CD8-positive, alpha-beta memory T cell (primary cell): ENCODE measurements at places on chromosomes 11 and 22. TPM values are rescaled to one million over a fixed set of nuclear protein-coding genes. Genes with fewer than 3 reads are reported as not detected.

DNA sequence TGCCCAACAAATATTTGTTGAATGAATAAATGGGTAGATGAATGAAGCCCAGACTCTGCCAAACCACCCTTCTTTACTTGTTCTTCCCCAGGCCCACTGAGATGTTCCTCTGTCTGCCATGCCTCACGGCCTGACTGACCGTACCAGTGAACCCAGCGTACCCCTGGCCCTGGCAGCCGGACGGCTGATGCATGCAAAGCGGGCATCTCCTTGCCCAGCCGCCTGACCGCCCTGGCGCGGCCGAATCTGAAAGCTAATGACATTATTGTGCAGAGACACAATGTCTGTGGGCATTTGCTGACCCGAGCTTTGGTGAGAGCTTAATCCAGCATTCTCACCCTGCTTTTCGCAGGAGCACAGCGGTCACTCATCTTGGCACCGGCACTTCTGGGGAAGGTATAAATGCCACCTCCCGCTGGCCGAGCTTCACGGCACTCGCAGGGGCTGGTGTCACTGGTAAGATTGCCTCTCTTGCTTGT is at the start of gene CRYBB2:
CRYBB2 (plus strand) TSS at position 429 of the 479 bp plus-strand sequence. CDS start 1,791 bp downstream, outside the sequence.
- H3K27me3 ChIP-seq: no peaks in the 10 kb centered on the region
- H3K27ac ChIP-seq: no peak within 1 kb of the TSS
- no peaks in the 10 kb centered on the region for H3K36me3 ChIP-seq
- H3K4me1 ChIP-seq: no peaks in the 10 kb centered on the region
- no peak for DNase-seq
- H3K4me3 ChIP-seq: no peak within 1 kb of the TSS

GRCh38 chr11:37916331-37916730 is 1318.3 kb upstream of the RAG2 start:
- DNase-seq: no peak
- H3K36me3 ChIP-seq: no peaks in the 10 kb centered on the region
- H3K27ac ChIP-seq: no peak overlapping the region
- no peak overlapping the region for H3K4me3 ChIP-seq

DNA sequence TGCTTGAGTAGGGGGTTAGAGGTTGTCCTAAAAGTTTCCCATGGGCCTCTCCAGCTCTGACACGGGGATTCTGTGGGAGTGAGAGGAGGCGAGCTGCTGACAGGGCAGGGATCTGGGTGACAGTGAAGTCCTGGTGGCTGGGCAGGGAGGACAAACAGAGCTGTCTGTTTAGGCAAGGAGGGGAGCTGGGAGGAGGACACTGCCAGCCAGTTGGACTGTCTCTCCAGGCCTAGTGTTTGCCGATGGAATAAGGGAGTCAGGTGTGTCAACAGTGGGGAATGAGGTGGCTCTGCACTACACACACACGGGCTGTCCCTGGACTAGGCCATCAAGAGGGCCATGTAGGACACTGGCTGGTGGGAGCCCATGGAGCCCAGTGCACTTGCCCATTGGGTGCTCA is 20.6 kb upstream of the SYT7 start:
- no peaks in the 10 kb centered on the region for H3K27me3 ChIP-seq
- no peaks in the 10 kb centered on the region for H3K4me1 ChIP-seq
- DNase-seq: no peak
- no peak overlapping the region for H3K27ac ChIP-seq
- H3K4me3 ChIP-seq: no peak overlapping the region
- H3K36me3 ChIP-seq: no peaks in the 10 kb centered on the region

GRCh38 chr11:95228081-95228749 is 2.8 kb downstream of the SESN3 start:
- DNase-seq: no peak
- H3K4me1 ChIP-seq: peaks cover 20% of the 10 kb centered on the region
- no peaks in the 10 kb centered on the region for H3K36me3 ChIP-seq
- peak overlapping the region; percentile 12 for H3K4me3 ChIP-seq

DNA sequence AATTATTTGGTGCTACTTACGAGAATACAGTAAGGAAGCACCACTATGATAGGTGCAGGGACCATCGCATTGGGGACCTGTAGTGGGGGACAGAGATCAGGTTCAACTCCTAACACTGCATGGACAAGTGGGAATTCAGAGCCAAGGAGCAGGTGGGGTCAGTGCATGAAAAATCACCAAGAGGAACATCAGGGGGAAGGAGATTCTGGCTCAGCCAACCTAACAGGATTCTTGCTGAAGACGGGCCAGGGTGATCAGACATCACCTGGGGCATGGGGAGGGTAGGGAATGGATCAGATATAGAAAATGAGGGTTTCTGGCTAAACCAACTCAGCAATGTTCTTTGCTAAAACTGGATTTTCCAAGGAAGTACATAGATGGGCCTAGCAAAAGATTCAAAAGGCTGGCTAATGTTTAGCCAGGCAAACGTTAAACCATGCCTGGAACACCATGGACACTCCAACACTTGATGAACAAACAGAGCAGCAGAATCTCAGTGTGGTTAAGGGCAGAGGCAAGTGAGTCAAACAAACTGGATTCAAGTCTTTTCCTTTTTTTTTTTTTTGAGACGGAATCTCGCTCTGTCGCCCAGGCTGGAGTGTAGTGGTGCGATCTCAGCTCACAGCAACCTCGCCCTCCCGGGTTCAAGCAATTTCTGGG is 70.0 kb downstream of the MICAL3 start:
- no peaks in the 10 kb centered on the region for H3K27me3 ChIP-seq
- H3K36me3 ChIP-seq: no peaks in the 10 kb centered on the region
- H3K4me3 ChIP-seq: no peak overlapping the region
- H3K27ac ChIP-seq: no peak overlapping the region

DNA sequence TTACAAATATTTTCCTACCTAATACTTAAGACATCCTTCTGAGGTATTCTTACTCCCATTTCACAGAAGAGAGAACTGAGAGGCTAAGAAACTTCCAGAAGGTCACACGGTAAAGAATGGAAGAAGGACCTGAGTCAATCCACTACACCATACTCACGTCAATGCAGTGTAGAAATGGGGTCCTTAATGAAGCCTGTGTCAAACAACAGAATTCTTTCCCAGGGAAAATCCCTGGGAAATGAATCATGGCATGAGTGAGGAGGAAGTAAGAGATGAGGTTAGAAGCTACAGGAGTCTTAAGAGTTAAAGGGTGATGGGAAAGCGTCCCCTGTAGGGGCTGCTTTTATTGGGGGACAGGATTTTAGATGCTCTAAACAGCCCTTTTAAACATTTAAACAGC is 147.9 kb downstream of the C11orf91 start:
- H3K27ac ChIP-seq: no peak overlapping the region
- H3K4me1 ChIP-seq: no peaks in the 10 kb centered on the region
- no peak for DNase-seq

Gene KDELR3
- total RNA-seq: 0.33 TPM

Gene DGCR6
- 1.2 TPM for total RNA-seq

Gene C11orf97
- not detected for total RNA-seq

DNA sequence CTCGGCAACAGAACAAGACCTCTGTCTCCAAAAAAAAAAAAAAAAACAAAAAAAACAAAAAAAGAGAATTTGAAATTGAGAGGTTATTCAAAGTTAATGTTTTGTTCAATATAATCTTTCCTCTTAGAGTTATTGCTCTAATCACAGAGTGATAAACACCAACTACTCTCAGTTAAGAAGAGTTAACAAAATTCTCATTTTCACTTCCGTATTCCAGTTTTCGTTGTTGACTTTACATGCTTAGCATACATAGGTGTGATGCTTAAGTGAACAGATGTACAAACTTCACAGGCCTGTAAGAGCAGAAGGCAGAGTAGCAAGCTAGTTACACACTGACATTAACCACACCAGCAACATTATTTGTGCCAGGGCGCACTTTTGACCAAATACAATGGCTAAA is 12.3 kb downstream of the EIF4ENIF1 start:
- no peak overlapping the region for H3K4me3 ChIP-seq
- H3K27ac ChIP-seq: no peak overlapping the region
- H3K4me1 ChIP-seq: no peaks in the 10 kb centered on the region
- DNase-seq: no peak
- peaks cover 8% of the 10 kb centered on the region for H3K36me3 ChIP-seq

Gene NLRP14
- not detected for total RNA-seq

Gene MIOX
- not detected for total RNA-seq

Gene BRSK2
- 0.59 TPM for total RNA-seq

DNA sequence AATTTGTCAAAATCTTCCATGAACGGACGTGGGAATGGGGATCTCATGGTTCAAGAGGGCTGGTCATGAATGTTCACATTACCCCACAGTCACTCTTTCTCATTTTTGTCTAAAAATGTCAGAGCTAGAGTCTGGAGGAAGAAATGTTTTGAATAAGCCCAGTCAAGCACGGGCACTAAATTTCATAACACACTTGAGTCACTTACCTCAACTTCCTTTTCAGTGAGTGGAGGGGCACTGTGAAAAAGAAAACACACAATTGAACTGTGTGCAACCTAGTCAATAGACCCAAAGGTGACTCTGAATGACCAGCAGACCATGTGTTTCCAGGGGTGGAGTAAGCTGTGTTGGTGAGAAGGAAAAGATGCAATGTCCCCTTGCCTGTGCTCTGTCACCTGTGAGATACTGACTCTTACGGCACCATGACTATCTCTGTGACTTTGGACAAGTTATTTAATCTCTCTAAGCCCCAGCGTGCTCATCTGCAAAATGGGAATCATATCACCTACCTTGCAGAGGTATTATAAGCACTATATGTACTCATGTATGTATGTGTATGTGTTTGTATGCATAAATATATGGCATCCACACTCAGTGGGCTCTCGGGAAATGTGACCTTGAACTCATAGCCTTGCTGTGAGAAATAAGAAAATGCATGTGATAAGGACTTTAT is 38.2 kb upstream of the LYVE1 start:
- no peak for DNase-seq
- peaks cover 2% of the 10 kb centered on the region for H3K27me3 ChIP-seq
- no peaks in the 10 kb centered on the region for H3K4me1 ChIP-seq
- no peaks in the 10 kb centered on the region for H3K36me3 ChIP-seq
- H3K27ac ChIP-seq: no peak overlapping the region

DNA sequence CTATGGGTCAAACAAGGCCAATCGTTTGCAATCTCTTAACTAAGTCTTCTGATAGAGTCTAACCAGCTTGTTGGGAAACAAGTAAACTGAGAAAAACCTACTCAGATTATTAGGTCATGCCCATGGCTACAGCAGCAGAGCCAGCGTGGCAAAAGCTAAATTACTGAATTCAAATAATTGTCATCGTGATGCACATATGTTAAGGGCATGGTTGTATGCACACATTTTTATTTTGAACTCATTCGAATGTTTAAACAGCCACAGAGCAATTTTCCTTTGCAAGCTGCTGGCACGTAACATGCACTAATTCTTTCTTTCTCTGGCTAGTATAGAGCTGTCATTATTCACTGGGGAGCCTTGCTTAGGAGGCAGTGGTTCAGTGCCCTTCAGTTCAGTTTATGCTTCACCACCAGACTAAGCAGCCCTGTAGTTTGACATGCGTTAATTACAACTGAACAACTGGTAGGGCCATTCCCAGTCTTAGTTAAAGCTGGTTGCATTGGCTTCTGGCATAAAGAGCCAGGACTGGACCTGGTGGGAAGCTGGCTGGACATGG is 396.4 kb downstream of the METTL15 start:
- H3K36me3 ChIP-seq: no peaks in the 10 kb centered on the region
- DNase-seq: no peak
- no peaks in the 10 kb centered on the region for H3K4me1 ChIP-seq
- H3K27ac ChIP-seq: no peak overlapping the region
- H3K27me3 ChIP-seq: no peaks in the 10 kb centered on the region

DNA sequence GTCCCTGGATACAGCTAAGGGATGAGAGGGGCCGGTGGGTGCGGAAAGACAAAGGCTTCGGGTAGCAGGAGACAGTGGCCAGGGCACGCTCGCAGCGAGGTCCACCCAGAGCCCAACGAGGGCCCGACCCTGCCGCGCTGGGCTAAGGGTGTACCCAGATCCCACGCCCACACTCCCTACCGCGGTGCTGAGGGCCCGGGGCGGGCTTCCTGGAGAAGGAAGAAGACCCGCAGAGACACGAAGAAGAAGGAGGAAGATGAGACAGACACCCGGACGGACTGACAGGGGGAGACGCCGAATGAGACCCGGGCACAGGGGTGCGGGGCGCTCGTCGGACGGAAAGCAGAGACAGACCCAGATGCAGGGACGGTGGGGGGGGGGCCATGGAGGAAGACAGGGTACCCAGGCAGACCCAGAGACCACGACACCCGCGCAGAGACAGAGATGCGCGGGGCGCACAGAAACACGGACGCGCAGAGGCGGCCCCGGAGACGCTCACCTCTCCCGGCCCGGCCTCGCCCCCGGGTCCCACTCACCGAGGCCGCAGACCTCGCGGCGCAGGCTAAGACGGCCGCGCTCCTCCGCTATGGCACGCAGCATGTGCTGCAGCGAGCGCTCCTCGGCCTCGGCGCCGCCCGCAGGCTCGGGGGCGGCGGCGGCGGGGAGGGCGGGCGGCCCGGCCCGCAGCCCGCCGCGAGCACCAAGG is 437 bp downstream of the KIAA0930 start:
- H3K4me3 ChIP-seq: peak overlapping the region; percentile 49
- DNase-seq: no peak
- H3K4me1 ChIP-seq: peaks cover 20% of the 10 kb centered on the region
- no peaks in the 10 kb centered on the region for H3K36me3 ChIP-seq
- H3K27ac ChIP-seq: no peak overlapping the region
- H3K27me3 ChIP-seq: no peaks in the 10 kb centered on the region

Gene TRPC6
- total RNA-seq: not detected
